ENCODE measurements at places on chromosomes 1 and 21.

GRCh38 chr1:28482702-28483101 lies 23.1 kb upstream of the RCC1 start:
- no peak for DNase-seq

DNA sequence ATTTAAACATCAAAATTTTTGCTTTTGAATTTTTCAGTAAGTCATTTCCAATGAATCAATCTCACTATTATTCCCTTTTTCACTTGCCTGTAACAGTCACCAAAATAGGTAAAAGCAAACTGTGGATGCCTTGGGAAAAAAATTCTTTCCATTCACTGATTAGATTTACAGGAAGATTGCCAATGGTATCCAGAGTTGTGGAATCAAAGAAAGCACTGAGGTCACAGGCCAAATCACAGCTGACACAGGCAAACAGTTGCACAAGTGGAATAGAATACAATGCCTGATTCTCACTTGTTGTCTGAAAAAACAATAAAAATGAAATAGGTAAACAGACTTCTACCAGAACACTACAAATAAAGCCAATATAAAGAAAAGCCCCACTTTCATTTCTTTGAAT lies 48.4 kb downstream of the LTN1 start:
- DNase-seq, result no peak

DNA sequence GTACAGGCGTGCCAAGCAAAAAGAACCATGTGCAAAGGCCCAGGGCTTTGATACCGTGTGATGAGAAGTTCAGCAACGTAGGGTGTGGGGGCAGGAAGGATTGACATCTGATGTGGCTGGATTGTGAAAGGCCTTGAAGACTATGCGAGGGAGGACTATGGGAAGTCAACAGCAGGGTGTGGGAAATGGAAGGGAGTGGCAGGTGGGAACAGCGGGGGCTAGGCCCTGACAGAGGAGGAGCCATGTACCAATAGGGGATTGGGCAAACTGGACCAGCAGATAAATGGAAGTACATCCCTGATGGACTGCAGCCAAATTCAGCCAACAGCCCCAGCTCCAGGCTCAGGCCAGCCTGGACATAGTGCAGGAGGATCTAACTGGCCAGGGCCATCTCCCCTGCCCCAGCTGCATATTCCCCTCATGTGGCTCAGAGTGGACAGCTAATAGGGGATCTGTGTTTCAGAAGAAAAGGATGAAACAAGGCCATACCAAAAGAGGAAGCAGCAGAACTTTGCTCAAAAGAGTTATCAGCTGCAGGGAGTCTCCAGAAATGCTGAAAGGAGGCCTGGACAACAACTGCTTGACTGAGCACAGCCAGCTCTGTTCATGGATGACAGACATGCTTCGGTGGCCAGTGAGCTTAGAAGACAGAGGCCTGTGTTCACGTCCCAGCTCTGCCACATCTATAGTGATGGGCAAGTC lies 140.2 kb upstream of the SGIP1 start:
- DNase-seq, result no peak

- no peak for DNase-seq
Measured at GRCh38 chr21:39669976-39670661, 57.4 kb downstream of the B3GALT5 start.

DNA sequence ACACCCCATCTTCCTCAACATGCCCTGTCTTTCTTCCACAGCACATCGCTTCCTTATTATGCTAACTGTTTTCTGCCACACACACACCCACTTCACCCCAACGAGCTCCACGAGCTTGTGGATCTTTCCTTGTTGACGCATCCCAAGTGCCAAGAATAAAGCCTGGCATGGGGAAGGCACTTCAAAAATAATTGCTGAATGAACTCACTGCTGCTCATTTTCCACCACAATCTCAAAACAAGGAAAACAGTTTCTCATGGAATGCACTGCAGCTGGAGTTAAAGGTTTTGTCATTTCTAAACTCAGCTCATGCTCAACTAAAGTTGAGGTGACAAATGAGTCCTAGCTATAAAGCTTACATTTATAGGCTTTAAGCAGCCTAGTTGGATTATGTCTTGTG lies 86.0 kb downstream of the TIAM1 start:
- peak; percentile 7 for DNase-seq

DNA sequence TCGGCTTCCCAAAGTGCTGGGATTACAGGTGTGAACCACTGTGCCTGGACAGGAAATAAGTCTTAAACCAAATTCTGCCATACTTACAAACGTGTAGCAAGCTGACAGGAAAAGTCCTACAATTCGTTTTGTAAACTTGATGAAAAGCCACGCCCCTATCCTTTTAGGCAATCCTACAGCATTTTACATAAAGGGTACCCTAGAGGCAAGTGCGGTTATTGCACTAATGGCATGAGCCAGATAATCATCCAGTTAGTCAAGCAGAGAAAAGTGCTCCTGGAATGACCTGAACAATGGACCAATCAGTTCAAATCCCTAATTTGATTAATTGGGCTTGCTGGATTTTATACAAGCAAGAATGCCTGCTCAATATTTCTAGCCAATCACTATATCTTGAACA lies 338.2 kb downstream of the KIF26B start:
- DNase-seq, result no peak

- peak; percentile 32 for DNase-seq
Measured at GRCh38 chr1:116334015-116334547, 39.0 kb upstream of the ATP1A1 start.

- DNase-seq, result peak; percentile 13
Measured at GRCh38 chr1:23854568-23854967, 13.5 kb downstream of the FUCA1 start.

- no peak for DNase-seq
Measured at GRCh38 chr1:234716908-234717375, 107.0 kb upstream of the IRF2BP2 start.

- no peak for DNase-seq
Measured at GRCh38 chr1:73092383-73092782, 810.0 kb upstream of the NEGR1 start.

GRCh38 chr1:54813485-54814125 lies 12.5 kb upstream of the TTC22 start:
- no peak for DNase-seq

DNA sequence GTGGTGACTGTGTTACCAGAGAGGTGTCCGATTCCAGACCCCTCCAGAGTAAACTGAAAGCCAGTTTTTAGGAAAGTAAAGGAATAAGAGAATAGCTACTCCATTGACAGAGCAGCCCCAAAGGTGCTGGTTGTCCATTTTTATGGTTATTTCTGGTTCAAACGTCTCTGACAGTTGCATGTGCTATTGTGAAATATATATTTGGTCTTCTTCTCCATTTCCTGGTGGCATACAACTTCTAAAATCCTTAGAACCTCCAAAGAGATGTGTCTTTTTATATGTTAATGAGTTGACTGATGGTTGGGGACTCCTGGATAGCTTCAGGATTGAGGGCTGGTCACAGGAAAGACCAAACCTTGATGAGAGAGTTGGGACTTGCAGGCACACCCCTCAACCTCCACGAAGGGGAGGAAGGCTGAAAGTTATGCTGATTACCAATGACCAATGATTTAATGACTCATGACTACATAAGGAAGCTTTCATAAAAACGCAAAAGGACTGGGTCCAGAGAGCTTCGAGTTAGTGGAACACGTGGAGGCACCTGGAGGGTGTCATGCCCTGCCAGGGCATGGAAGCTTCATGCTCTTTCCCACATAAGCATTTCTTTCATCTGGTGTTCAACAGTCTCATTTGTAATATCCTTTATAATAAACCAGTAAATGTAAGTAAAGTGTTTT lies 100.7 kb downstream of the SLC16A1 start:
- DNase-seq, result no peak

DNA sequence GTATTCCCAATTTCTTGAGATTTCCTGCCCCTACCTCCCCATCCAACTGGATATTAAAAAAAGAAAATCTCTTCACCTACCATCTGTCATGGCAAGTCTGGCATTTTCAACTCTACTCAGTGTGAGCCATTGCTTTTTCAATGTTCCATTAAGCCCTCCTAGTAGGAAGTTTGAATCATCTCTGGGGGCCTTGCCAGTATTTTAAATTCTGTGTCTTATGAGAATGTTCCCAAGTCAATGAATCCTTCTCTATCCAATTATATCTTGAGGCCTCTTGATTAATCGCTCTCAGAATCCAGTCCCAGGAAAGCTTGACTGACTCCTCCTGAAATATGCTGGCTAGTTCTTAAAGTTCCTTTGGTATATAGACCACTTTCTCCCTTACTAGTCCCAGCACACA lies 91.5 kb downstream of the NGF start:
- no peak for DNase-seq

- DNase-seq, result no peak
Measured at GRCh38 chr1:233355841-233356704, 28.5 kb downstream of the MAP3K21 start.

- no peak for DNase-seq
Measured at GRCh38 chr1:153357076-153357852, 390 bp upstream of the S100A9 start.

DNA sequence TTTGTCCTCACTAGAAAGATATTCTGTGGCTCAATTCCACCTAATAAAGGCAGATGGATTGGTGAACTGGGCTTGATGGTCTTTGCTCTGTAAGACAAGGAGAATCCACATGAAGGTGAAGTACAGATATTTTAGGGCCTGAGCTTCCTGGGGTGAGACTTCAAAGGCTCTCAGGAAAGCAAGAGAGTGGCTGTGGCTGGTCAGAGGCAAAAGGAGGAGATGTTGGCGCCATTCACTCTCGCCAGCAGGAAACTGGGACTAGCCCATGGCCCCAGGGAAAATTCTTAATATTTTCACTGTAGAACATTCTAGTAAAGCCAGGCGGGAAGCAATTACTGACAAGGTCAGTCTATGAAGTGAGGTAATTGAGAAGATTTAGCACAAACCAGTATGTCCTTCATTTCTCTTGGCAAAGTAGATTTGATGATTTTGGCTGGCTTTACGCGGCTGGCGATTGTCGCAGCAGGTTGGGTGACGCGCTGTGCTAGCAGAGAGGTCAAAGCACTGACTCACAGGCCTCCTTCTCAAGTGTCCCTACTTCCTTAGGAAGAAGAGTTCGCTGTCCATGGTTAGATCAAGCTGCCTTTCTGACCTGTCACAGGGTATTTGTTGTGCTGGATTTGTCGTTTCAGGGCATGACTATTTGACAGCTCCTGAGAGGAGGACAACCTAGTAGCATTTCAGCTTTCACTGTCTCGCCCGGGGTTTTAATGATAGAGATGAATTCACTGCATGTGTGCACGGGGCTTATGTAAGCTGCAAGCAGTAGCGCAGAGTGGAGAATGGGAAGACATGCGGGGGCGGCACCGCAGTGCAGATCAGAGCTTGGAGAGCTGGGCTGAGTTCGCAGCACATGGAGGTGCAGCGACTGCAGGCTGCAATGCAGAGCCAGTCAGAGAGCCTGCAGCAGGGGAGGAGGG lies 32.7 kb downstream of the XCL1 start:
- DNase-seq, result peak; percentile 27

GRCh38 chr1:39081271-39082009 lies 55.3 kb downstream of the NDUFS5 start:
- no peak for DNase-seq

- no peak for DNase-seq
Measured at GRCh38 chr1:56320464-56321149, 258.8 kb downstream of the PLPP3 start.

GRCh38 chr21:41766883-41767605 lies at the start of gene RIPK4:
Gene RIPK4, minus strand, starts transcription at chr21:41767052. Its CDS starts 11 bp downstream, at chr21:41767041.
- DNase-seq, result peak; percentile 47

GRCh38 chr1:1187938-1188337 lies 14.3 kb downstream of the TTLL10 start:
- peak; percentile 50 for DNase-seq

GRCh38 chr1:11611638-11612327 lies 42.4 kb downstream of the FBXO2 start:
- no peak for DNase-seq

DNA sequence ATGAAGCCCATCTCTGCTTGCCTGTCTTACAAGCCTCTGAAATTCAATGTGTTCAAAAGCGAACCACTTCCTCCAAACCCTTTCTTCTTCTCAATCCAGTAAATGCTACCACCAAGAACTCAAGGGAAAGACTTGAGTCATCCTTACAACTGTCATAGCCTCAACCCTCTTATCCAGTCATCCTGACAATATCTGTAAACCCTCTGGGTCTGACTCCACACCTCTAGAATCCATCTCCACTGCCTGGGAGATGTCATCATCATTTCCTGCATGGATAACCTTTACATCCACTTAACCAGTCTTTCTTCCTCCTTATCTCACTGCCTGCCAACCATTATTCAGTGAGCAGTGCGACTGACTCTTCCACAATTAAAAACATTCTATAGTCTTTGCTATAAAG lies 441.1 kb downstream of the SETD4 start:
- peak; percentile 79 for DNase-seq

DNA sequence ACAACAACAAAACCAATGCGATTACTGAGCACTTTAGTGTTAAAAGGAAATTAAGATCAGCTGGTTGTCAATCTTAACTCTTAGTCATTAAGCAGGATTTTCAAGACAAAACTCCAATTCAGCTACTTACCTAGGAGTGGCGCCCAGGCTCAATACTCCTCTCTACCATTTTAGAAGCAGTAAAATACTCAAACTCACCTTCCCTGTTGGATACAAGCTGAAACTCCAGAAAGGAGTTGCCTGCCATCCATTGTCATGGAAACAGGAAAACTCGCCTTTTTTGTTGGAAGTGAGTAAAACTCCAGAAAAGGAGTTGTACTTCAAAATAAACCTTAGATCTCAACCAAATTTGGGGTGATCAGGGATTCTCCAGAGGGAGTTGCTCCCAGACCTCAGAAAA lies 127.0 kb upstream of the F3 start:
- no peak for DNase-seq

- DNase-seq, result no peak
Measured at GRCh38 chr1:41440321-41441085, 44.0 kb downstream of the EDN2 start.

DNA sequence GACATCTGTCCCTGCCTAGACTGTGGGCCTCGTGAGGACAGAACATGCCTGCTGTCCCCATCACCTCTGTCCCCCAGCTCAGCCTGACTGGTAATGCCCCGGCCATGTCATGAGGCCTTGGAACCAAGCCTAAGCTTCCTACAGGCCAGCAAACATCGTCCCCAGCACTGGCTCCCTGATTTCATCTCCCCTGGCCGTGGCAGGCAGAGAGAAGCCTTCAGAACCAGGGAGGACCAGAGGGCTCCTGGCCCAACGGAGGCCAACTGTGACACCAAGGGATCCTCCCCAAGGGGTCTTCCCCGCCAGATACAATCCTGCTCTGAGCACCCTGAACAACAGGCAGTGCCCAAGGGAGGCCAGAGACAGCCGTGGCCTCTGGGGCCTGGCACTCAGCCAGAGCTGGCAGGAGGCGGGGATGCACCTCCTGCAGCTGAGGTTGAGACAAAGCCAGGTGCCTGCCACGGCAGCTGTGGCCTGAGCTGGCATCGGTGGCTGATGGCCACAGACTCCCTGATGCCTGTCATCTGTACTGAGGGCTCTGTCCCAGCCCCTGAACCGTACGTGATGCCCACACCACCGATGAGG lies 9.9 kb upstream of the NPHP4 start:
- DNase-seq, result no peak

DNA sequence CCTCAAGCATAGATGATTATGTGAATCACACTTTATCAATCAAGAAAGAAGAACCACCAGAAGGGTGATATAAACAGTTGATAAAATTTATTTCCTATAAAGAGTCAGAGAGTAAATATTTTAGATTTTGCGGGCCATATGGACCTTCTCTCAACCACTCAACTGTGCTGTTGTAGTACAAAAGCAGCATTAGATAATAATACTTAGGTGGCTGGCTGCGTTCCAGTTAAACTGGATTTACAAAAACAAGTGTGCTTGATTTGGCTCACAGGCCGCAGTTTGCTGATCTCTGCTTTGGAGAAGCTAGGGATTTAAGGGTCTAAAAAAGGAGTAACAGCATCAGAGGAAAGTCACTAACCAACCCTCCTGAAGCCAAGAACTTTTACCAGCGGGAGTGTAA lies 1406.0 kb downstream of the KCNT2 start:
- DNase-seq, result no peak
